Putamen (tissue), 1 donor: ENCODE measurements at places on chromosomes 7 and 10.
A peak's percentile ranks its signal among the peaks of the same experiment; 100 is the strongest.

DNA sequence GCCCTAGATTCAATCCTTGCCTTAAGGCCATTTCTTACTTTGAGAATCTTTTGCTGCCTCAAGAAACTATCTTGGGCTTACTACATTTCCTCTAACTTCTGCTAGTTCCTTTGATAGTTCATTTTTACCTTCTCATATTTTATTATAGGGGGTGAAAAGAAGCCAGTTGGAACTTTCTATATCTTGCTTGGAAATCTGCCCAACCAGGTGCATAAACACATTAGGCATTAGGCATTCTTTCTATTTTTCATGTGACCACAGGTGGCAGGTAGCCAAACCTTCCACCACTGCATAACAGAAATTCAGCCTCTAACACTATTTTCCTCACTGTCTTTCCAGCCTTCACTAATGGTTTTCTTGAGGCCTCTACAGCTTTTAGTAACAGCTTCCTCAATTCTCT lies 300.0 kb upstream of the SP8 start:
- no peak for DNase-seq

- no peak for DNase-seq
Observed at GRCh38 chr7:20799566-20800366, 13.1 kb upstream of the SP8 start.

- DNase-seq, result peak; percentile 49
Observed at GRCh38 chr7:154640266-154640865, 362.6 kb downstream of the PAXIP1 start.

GRCh38 chr7:6251653-6252052 lies 20.8 kb downstream of the CYTH3 start:
- DNase-seq, result no peak

DNA sequence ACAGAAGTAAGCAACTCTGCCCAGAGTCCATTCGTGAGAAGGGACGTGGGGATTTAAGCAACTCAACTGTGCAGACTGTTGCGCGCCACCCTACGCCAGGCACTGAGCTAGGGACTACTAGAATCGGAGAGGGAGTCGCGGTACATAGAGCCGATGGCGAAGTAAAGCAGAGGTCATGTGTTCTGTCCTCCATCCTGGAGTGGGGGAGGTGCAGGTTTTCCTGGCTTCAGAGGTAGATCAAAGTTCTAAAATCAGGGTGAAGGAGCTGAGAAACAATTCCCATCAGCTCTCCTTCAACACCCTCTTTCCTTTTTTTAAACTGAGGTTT lies 23.2 kb downstream of the SLC35G1 start:
- DNase-seq, result no peak

DNA sequence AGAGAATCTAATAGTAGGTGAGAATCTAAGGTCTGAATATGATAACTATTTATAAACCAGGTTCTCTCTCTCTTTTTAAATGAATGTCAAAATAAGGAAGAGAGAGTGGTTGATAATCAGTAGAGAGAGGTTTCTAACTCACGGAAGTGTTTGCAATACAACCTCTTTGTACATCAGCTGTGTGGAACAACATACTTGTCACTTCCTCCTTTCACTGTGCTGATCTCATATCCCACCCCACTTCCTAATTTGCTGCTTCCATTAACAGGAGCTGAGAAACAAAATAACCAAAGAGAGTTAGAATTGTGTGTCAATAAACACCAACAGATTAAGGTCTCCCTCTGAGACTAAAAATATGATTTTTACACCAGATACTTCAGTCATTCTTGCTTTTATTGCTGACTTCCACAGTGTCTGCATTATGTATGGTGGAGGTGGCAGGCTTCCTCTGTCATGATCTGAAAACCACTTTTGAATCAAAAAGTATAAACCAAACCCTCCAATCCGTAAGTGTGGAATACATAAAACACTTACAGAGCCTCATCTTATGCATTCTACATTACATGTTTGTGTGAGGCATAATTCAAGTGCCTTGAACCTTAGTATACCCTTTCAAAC lies 25.0 kb downstream of the CACUL1 start:
- DNase-seq, result peak; percentile 32

- no peak for DNase-seq
Observed at GRCh38 chr10:3196958-3197347, 24.4 kb upstream of the PITRM1 start.

DNA sequence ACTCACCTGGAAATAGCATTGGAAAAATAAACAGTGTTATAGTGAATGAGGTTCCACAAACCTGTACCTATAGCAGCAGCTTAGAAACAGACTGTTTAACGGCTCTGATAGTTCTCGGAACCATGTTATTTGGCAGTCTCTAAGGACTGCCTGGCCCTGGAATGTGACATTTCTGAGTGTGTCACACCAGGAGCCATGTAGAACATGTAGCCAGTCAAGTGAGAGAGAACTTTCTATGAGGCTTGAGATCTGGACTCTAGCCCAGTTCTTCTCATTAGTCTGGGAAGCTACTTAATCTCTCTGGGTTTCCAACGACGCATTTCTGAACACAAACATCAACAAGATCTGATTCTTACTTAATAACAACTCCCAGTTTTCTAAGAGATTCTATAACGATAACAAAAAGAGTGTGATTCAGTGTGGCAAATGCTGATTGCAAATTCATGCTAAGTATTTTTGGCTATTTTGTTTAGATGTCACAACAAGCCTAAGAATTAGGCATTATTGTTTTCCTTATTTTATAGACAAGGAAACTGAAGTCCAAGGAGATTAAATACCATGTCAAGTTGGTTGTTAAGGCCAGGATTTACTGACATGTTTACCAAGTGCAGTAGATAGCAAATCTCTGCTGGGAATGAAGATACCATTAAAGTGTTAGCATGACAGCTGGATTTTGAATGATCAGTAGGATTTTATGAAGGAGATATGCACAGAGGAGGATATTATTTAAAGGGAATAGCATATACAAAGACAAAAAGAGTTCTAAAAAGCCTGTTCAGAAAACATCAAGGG lies 47.2 kb downstream of the APBB1IP start:
- DNase-seq, result no peak

GRCh38 chr10:122997864-122998263 lies 10.7 kb downstream of the IKZF5 start:
- no peak for DNase-seq

GRCh38 chr10:90592638-90593302 lies 265.1 kb downstream of the HTR7 start:
- DNase-seq, result peak; percentile 10

- no peak for DNase-seq
Observed at GRCh38 chr7:2537981-2538851, 17.1 kb downstream of the BRAT1 start.

- DNase-seq, result no peak
Observed at GRCh38 chr10:22345301-22346095, at the start of gene SPAG6. SPAG6 (plus strand) TSS chr10:22345496; CDS start chr10:22345612, 116 bp downstream.

DNA sequence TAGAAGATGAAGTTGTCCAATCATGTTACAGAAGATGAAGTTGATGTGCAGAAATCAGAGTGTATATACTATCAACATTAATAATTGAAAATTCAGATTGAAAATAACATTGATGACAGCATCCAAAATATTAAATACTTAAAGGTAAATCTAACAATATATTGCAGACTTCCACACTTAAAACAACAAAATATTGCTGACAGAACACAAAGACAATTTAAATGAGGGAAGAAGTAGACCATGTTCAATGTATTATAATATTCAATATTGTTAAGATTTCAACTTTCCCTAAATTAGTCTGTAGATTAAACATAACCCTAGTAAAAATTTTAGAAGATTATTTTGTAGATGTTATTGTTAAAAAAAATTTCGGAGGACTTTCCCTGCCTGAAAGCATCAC lies 151.9 kb downstream of the PON1 start:
- DNase-seq, result no peak

GRCh38 chr7:15130666-15131541 lies 228.4 kb upstream of the DGKB start:
- no peak for DNase-seq

DNA sequence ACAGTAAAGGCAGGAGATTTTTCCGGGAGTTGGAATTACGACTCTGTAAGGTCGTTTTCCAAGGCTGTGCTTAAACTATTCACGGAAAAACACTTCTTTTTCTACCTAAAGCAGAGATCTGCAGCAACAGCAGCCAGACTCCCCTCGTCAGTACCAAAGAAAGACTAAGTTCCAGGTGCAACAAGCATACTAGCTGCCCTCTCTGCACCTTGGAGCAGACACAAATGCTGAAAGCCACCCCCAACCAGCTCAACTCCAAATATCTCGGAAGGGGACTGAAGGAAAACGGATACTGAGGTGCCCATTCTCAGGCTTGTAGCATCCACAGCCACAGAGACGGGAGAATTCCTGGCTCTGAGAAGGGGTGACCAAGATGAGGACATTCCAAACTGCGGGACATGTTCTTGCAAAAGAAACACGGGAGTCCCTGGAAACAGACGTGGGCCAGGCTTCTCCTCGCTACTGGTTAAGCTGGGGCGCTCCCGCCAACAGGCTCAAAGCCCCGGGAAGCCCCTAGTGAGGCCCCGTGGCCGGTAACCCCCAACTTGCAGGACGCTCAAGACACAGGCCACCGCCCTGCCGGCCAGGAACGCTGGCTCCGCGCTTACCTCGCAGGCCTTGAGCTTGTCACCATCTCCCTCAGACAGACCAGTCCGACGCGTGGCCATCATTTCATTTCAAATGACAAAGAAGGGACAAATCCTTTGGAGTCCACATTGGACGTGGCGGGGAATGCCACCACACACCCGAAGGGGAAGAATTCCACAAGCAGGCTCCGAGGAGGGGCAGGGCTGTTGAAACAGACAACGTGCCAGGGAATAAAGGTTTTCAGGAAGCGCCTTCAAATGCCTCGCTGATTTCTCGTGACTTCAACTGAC lies 2.2 kb downstream of the ARHGAP21 start:
- peak; percentile 40 for DNase-seq

DNA sequence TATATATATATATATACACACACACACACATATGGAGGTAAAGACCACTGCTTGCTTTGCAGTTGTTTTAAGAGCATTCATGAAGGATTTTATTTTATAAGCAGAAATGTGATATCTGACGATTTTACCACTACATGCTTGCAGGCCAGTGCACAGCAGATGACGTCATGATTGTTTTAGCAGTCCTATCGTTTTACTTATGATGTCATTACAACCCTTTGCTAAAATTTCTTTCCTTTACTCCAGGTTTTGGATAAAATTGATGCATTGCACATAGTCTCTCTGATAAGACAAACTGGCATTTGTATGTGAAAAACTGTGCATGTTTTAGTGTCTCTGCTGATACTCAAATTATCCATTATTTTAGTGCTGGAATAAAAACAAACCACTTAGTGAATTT lies 9.2 kb downstream of the EGFR start:
- DNase-seq, result no peak

DNA sequence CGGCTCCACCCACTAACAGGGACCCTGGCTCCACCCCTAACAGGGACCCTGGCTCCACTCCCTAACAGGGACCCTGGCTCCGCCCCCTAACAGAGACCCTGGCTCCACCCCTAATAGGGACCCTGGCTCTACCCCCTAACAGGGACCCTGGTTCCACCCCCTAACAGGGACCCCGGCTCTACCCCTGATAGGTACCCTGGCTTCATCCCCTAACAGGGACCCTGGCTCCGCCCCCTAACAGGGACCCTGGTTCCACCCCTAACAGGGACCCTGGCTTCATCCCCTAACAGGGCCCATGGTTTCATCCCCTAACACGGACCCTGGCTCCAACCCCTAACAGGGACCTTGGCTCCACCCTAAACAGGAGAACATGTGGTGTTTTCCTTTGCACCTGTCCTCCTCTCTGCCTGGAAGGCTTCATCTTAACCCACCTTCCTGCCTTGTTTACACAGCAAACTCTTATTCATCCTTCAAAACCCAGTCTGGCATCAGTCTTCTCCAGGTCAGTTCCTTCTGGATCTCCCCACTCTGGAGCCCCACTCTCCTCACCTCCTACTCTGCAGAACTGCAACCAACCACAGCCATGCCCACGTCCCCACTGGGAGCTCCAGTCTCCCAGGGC lies 58.0 kb downstream of the CHST15 start:
- DNase-seq, result no peak

GRCh38 chr7:114502454-114503254 lies 88.0 kb downstream of the FOXP2 start:
- DNase-seq, result no peak

DNA sequence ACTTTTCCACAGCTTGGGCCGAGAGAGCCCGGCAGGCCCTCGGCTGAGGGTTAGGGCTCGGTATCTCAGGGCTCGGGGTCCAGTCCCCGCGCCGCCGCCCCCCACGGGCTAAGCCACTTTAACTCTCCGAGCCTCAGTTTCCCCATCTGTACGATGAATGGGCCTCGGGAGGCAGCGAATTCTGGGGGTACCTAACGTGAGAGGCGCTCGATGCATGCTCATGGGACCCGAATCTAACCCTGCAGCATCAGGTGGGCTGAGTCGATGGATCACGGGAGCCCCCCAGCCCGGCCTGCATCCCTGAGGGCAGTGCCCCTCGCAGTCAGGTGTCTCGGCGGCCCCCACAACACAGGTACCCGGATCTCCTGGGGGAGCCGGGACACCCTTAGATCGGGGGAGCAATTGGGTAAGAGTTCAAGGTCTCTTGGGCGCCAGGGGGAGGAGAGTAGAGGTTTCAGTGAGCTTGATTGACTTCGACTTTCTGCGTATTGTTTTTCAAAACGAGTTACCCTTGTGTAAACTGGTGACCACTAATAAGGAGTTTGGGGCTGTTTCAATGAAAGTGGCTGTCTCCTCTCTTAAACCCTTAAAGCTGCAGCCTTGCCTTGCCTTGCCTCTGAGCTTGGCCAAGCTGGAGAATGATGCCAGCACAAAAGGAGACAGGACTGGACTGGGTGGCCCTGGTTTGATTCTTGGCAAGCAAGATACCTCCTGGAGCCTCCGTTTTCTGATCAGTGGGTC lies 631 bp downstream of the POR start:
- peak; percentile 16 for DNase-seq

- DNase-seq, result no peak
Observed at GRCh38 chr7:10643545-10643944, 330.1 kb upstream of the PHF14 start.

DNA sequence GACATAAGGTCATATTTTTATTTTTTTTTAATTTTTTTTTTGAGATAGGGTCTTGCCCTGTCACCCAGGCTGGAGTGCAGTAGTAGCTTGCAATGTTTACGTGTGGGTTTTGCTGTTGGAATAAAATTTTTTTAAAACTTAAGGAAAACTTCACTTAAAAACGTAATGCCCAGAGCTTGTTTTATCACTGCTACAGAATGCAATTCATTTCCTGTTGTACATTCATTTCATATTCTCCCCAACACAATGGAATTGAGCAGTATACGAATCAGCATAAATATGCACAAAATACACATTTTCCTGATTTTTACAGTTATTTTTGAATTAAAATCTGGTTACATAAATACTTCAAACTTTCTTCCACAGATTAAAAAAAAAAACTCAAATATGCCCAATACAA lies 40.3 kb downstream of the RSU1 start:
- no peak for DNase-seq

GRCh38 chr7:55527307-55527706 lies 45.0 kb downstream of the VOPP1 start:
- no peak for DNase-seq

DNA sequence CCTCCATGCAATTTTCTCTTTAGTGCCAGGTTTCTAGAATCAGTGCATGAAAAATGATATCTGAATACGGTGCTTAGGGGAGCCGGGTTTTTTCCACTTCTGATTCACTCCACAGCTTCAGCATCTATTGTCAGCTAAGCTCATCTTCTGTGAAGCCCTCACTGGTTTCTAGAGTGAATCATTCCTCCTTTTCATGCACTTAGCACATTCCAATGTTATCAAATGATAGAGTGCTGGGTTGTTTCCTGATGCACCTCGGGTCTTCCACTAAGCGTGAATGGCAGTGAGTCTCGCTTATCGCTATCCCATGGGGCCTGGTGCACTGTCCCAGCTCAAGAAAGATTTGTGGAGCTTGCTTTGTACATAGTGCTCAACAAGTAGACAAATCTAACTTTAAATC lies 170.9 kb upstream of the RHEB start:
- DNase-seq, result no peak
